ENCODE measurements at places on chromosomes 2 and 18.

DNA sequence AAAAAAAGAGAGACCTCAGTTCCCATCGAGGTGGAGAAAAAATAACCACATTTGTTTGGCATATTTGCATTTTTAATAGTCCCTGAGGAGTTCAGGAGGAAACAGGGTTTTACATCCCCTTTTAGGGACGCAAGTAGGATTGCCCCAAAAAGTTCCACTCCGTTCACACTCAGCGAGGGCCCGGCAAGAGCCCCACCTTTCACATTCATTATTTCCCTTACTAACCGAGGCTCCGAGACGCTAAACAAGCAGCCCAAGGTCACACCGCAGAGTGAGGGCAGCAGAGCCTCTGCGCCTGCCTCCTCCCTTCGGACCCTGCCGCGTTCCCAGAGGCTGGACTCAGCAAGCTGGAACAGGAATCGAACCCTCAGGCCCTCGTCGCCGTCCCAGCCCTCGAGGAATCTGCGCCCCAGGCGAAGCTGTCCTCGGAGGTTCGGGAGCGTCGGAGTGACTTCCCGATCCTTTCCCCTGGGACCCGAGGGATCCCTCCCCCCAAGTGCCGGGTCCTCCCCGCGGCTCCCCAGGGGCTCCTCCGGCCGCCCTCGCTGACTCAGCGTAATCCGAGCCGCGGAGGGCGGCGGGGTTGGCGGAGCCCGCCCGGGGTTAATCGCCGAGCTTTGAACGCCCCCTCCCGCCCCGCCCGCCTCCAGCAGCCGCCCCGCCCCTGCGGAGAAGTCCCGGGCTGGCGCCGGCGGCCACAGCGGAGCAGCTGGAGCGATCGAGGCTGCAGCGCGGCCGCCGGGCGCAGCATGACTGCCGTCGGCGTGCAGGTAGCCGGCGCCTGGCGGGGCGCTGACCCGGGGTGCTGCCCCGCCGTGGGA, at the start of gene TMEM37:
Gene TMEM37 (plus strand): TSS at position 700 of the 821 bp plus-strand sequence. CDS start 50 bp downstream, at position 750.
- DNase-seq: peak; percentile 85

GRCh38 chr2:67283641-67284040, 113.5 kb upstream of the ETAA1 start:
- no peak for DNase-seq

GRCh38 chr2:156147594-156148330, 184.8 kb downstream of the NR4A2 start:
- no peak for DNase-seq

DNA sequence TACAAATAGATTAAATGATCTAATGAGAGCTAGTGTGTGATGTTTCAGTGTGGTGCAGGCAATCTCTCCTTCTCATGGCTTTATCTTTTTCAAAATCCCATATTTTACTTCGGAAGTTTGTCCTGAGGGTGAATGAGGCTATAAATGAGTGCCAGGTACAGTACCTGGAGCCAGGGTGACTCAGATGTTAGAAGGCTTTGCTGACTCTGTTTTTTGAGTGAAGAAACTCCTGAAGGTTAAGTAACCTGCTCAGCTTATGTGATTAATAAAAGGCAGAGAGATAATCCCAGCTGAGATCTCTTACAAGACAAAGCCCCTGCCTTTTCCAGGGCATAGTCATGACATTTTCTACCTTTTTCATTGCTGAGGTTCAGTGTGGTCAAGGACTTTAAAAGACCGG, 52.6 kb downstream of the MGAT5 start:
- no peak for DNase-seq

DNA sequence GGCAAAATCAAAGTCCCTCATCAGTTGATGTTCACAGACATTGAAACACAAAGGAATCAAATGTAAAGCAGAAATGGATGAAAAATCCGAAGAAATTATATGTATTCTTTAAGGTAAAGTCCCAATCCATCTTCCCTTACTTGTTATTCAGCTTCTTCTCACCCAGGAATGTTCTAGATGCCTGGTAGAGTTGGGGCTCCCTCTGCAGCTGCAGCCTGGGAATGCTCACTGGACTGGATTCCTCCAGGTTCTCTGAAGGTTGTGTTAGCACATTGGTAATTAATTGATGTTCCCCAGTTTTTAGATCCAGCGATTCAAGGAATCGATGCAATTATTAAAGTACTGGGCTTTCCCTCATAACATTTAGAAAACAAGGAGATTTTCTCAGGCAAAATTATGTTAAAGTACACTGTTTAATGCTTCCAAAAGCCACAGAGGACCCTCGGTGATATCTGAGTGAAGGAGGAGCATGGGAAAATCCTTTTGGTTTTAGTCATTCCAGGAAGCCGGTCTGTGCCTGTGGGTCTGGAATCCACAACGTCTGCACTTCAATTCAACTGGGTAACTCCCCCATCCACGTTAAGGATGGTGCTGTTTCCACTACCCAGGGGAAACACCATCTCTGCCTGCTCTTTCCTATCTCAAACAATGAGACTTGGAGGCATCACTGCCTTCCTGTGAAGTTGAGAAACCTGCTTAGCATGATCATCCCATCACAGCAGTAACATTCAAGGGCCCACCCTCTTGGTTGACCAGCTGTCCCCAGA, 22.0 kb downstream of the NTSR2 start:
- DNase-seq: no peak

GRCh38 chr2:8680822-8681760, 765 bp upstream of the ID2 start:
- peak; percentile 86 for DNase-seq

DNA sequence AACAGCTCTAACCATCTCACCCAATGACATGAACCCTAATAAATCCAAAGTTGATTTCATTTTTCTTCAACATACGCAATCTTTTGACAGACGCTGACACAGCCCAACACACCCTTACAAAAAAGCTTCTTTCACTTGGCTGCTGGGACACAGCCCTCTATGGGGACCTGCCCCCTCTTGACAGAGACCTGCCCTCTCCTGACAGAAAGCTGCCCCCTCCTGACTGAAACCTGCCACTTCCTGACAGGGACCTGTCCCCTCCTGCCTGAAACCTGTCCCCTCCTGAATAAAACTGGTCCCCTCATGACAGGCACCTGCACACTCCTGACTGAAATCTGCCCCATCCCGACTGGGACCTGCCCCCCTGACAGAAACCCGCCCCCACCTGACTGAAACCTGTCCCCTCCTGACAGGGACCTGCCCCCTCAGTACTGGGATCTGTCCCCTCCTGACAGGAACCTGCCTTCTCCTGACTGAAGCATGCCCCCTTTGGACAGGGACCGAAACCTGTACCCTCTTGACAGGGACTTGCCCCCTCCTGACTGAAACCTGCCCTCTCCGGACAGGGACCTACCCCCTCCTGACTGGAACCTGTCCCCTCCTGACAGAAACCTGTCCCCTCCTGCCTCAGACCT, 87.9 kb downstream of the PXDN start:
- DNase-seq: no peak

DNA sequence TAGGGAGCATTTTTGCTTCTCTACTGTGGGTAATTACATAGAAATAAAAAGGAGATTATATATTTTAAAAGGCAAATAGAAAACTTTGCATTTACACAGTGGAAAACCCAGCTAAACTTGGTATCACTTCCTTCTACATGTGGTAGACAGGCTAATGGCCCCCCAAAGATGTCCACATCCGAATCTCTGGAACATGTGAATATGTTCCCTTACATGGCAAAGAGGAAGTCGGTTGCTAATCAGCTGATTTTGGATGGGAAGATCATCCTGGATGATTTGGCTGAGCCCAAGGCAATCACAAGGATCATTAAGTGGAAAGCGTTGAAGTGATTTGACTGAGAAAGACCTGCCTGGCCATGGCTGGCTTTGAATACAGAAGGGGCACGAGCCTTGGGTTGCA, 26.2 kb downstream of the CREG2 start:
- no peak for DNase-seq

DNA sequence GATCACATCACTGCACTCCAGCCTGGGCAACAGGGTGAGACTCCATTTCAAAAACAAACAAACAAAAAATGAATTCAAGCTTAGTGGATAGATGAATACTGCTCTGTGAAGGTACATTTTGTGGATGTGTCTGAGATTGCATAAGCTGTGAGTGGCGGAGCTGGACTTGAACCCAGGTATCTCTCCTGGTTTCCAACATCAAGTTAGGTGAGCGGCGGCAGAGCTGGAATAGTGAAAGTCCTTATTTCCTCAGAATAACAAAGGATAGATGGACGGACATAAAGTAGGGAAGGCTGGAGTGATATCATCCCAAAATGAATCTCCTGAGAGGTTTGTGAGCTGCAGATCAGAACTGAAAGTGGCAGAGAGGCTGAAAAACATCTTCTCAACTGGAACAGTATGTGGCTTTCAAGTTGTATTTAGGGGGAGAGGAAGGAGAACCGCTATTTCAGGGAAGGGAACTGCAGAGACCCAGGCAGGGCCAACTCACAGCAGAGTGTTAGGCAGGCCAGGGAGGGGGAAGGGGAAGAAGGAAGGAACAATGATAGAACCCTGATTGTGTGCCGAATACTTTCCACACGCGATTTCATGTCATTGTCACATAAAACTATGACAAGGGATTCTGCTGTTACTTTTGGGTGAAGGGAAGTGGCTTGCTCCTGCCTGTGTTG, 106.2 kb downstream of the LPIN1 start:
- no peak for DNase-seq

DNA sequence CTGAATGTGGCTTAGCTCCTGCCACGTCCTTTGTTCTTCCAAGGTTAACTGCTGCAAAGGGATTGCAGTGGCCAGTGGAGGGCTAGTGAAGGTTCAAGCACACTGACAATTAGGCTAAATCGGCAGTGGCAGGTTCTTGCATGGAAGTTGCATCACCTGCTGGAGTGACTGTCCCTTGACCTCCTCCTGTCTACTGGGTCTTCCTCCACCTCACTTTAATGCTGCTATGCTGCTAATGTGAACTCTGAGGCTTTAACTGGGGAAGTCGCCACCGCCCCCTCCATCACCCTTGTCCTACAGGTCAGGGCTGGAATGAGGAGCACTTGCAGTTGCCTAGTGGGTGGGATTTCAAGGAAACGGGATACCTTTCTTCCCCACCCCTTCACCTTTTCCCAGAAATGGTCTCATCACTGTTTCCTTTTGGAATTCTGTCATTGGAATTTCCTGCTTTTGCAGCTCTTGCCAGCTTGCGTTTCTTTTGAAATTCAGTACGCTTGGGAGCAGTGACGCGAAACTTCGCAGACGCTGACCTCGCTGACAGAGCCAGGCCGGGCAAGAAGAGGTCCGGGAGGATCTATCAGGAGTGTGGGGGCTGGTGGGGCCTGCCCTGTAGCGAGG, 150.3 kb downstream of the SH3RF3 start:
- DNase-seq: peak; percentile 60

- DNase-seq: no peak
Observed at GRCh38 chr2:69817729-69818501, 11.5 kb upstream of the GMCL1 start.

- no peak for DNase-seq
Observed at GRCh38 chr2:15992457-15993231, 52.3 kb downstream of the MYCN start.

DNA sequence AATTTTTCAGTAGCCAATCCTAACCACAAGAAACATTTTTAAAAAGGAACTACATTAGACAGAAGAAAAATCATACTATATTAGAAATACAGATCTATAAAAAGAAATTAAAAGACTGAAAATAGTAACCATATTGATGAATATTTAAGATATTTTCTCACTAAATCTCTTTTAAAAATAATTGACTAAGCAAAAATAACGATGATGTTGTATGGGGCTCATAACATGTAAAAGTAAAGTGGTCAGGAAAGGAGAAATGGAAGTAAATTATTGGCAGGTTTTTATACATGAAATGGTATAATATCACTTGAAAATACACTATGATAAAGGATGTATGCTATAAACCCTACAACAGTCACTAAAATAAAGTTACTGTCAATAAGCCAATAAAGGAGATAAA, 5.4 kb downstream of the WDPCP start:
- DNase-seq: no peak

DNA sequence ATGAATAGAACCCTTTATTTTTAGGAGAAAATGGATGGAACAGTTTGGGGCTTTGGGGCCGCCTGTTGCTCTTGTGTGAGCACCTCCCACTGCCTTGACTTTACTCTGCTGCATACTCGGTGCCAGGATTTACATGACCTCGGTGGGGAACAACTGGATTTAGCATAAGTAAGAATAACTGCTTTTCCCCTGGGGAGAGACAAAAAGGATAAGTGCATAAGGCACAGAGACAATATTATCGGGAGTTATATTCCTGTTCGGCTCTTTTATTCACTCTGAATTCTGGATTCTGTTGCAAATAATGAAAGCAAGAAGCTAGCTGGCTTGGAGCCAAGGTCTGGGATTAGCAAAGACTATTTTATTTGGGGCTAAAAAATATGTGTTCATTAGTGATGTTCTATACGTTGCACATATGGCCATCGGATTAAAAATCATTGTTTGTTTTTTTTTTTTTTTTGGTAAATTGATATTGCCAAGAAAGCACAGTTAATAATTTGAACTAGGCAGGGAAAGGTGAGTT, 69.8 kb downstream of the CYBRD1 start:
- DNase-seq: no peak

- DNase-seq: no peak
Observed at GRCh38 chr2:21466341-21466927, 342.7 kb downstream of the TDRD15 start.

DNA sequence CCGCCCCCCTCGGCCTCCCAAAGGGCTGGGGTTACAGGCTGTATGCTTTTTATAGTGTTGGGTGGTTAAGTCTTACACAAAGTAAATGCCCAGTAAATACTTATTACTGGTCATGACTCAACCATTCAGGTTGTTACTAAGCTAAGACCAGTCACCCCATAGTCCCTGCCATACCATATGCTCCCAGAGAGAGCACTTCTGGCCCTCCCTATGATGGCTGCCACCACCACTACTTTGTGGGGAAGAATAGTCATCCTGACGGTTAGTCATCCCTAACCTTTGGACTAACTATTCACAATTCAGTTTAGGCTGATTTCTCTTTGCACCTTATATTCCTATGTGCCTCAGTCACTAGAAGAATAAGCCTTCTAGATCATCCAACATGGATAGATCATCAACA, 42.0 kb upstream of the MSH2 start:
- DNase-seq: no peak

- DNase-seq: no peak
Observed at GRCh38 chr2:29335396-29335795, 220.2 kb downstream of the CLIP4 start.

DNA sequence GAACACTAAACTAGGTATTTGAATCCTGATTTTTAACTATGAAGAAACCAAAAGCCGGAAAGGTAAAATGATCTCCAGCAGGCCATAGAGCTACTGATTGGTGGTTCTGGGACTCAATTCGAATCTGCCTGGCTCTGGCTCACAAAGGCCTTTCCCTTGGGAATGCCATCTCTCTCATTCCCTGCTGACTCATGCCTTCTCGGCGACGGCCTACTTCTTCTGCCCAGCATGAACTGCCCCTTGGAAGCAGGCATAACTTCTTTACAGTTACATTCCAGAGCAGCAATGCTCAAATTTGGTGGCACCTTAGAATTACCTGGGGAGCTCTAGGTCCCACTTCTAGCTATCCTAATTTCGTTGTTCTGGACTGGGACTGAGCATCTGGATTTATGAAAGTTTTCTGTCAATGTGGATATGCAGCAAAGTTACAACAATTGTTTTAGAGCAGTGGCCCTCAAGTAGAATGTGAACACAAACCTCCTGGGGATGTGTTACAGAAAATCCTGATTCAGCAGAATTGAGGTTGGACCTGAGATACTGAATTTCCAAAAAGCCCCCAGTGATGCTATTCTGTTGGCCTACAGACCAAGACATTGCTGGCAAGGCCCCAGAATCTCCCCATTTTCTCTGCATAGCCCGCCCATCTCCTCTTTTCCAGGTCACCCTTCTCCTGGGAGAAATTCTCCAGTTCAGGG, 261.1 kb downstream of the CNTNAP5 start:
- no peak for DNase-seq

Measured in adrenal gland (tissue), 19 donors.